Skin of body (tissue), 3 donors: ENCODE measurements at places on chromosomes 5 and 9. TPM values are rescaled to one million over a fixed set of nuclear protein-coding genes. Genes with fewer than 3 reads are reported as not detected.

Gene CARD9
- 3.0 TPM for total RNA-seq

- no peak for DNase-seq
These were observed 56.9 kb downstream of the VCAN start for GRCh38 chr5:83528439-83528769.

GRCh38 chr5:128083811-128084227 lies 253 bp downstream of the SLC12A2 start:
- no peak for DNase-seq

DNA sequence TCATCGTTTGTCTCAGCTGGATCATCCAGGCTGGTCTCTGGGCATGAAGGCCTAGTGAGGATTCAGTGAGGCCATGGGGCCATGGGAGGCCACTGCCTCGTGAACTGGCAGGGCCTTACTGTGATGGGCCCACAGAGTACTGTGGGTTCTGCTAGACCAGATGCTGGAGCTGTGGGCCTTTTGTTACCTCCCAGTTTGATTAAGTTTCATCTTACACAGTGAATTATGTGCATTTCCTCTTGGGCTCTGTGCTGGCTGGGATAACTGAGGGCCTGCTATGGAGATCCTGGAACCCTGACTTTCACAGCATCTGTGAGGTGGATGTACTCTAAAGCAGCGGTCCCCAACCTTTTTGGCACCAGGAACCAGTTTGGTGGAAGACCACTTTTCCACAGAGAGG lies 19.7 kb upstream of the SLC25A48 start:
- DNase-seq: no peak

DNA sequence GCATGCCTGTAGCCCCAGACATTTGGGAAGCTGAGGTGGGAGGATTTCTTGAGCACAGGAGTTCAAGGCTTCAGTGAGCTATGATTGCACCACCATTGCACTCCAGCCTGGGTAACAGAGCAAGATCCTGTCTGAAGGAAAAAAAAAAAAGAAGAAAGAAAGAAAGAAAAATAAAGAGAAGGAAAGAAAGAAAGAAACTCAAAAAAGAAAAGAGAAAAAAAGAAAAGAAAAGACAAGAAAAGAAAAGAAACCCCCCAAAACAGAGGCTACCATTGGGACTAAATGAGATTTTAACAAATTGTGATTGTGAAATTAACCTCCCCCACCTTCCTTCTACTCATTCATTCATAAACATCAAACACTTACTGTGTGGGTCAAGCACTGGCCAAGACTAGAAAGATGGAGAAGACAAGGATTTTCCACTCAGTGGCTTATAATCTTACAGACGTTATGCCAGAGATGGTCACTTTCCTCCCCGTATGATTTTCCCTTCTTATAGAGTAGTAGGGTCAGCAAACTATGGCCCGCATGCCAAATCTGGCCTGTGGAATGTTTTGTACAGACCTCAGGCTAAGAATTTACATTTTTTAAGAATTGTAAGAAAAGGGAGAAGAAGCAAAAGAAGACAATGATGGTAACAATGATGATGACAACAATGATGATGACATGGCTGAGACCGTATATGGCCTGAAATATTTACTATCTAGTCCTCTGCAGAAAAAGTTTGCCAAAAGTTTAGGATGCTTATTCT lies 1.1 kb upstream of the FYB1 start:
- DNase-seq: no peak

Gene ZDHHC11
- 4.1 TPM for total RNA-seq

GRCh38 chr9:75669721-75670120 lies 220.8 kb upstream of the PCSK5 start:
- no peak for DNase-seq

DNA sequence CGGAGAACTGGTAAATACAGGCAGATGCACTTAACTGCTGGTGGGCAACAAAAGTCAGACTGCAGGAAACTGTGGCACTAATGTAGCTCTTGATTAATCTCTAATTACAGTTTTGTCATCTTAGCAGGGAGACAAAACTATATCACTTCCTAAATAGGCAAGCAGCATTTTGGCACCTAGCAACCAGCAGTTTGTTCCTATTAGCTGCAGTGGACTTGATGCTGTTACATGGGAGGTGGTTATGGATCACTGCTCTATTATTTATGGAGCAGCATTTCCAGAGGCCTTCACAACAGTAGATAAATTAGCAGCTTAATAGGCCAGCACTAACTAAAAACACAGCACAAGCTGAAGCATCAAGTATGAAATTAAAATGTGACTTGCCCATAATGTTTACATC lies 518.3 kb upstream of the ITGA1 start:
- DNase-seq: no peak

GRCh38 chr5:65563777-65564176 lies 681 bp downstream of the PPWD1 start:
- no peak for DNase-seq

DNA sequence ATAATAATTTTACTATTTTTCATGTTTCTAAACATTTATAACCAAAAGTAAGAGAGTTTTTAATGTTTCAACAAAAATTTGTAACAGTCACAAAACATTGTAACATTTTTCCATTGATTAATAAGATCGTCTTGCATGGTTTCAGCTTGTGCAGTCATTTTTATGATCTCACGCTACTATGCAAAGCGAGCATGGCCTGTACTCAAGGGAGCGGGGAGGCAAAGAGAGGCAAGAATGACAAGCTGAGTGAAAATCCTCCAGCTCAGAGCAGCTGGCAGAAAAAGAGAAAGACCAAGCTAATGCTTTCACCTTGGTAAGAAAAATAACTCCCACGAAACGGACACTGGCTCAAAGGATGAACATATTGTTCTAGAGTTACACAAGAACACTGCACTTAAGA lies 90.0 kb upstream of the SV2C start:
- DNase-seq: no peak

DNA sequence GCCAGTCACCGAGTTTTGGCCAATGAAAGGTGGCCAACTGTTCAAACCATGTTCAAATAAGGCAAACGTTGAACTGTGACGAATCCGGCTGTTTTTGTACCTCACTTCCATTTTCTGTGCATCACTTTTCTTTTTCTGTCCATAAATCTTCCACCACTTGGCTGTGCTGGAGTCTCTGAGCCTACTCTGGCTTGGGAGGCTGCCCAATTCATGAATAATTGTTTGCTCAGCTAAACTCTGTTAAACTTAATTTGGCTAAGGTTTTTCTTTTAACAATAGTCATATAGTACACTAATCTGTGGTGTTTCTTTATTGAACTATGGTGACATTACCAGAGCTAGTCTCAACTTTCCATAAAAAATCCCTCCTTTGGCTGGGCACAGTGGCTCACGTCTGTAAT lies 11.3 kb downstream of the NIM1K start:
- DNase-seq: no peak

Gene CCDC152
- 3.1 TPM for total RNA-seq

Gene C5orf52
- total RNA-seq: not detected

GRCh38 chr5:181235689-181236366 lies 7.9 kb downstream of the RACK1 start:
- no peak for DNase-seq

DNA sequence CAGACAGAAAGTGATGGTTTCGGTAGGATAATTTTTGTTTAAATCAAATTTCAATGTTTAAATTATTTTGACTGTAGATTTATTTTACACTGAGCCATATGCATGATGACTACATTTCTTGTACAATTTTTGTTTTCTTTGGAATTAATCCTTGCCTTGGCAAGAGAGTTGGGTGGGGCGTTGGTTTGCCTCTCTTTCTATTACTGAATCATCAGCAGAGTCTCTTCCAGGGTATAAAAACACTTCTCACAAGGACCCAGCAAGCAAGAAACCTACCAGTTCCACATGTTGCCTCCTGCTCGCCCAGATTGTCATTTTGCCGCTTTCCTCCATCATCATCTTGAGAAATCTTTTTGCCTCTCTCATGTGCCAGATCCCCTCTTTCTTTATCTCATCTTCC lies 455.0 kb upstream of the DMAC1 start:
- DNase-seq: no peak

DNA sequence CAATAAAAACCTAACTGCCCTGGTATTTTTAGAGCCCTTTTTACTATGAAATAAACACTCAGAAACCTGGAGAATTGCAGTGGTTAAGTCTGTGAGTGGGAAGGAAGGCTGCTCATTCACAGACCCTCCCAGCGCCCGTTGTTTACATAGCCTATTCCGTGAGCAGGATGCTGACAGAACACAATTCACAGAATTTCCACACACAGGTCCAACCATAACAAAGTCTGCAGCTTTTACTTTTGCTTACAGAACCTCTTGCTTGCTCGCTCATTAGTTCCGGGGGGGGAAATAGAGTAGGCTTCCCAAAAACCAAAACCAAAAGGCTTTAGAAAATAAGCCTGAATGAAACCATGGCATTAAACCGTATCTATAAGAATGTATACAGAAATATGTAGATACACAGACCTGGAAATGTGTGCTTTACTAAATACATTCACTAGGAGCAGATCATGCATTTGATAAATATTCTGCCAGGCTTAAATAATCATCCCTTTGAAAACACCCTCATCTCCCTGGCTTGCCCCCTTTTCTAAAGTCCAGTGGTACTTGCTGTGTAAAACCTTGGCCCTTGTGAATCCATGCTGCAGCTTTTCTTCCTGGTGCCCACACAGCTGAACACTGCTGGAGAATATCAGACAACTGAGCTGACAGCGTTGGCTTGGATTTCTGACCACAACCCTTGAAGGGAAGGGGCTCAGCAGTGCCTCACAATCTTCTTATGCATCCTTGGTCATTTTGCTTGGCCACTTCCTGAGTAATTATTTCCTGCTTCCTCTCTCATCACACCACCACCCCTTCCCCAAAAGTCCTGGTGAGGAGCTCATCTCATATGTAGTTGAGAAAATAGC lies 128.0 kb downstream of the FANCC start:
- peak; percentile 37 for DNase-seq

- no peak for DNase-seq
These were observed 21.2 kb downstream of the CAST start for GRCh38 chr5:96683392-96683791.

GRCh38 chr5:170011751-170012150 lies 31.5 kb upstream of the INSYN2B start:
- no peak for DNase-seq

Gene PCDHA12
- 0.20 TPM for total RNA-seq

- DNase-seq: no peak
These were observed 18.0 kb upstream of the STARD4 start for GRCh38 chr5:111530298-111530740.

Gene BSPRY
- 3.9 TPM for total RNA-seq

- DNase-seq: no peak
These were observed 769.6 kb upstream of the C9orf72 start for GRCh38 chr9:28342815-28343338.

Gene REXO4
- 11.3 TPM for total RNA-seq

- DNase-seq: no peak
These were observed 2.8 kb downstream of the TRAF1 start for GRCh38 chr9:120923620-120924328.
